Epithelial cell of alveolus of lung (primary cell): ENCODE measurements at places on chromosomes 6 and 20. TPM values are rescaled to one million over a fixed set of nuclear protein-coding genes. Genes with fewer than 3 reads are reported as not detected.

The MOXD1 gene
- 16.0 and 20.6 TPM in 2 replicates for total RNA-seq

The USP49 gene
- total RNA-seq = 0.65 and 2.9 TPM in 2 replicates

The EYA4 gene
- total RNA-seq = 10.3 and 44.1 TPM in 2 replicates

The CYP21A2 gene
- total RNA-seq = not detected in 2 replicates

The OPN5 gene
- not detected in 2 replicates for total RNA-seq

The ABHD16B gene
- total RNA-seq = not detected in 2 replicates

The ARFGEF2 gene
- total RNA-seq = 14.2 and 15.3 TPM in 2 replicates

The MUC22 gene
- total RNA-seq = not detected in 2 replicates

The PSMB8 gene
- total RNA-seq = 44.0 and 73.2 TPM in 2 replicates

The ARMH2 gene
- not detected in 2 replicates for total RNA-seq

The LATS1 gene
- 13.3 and 19.3 TPM in 2 replicates for total RNA-seq

The ANGPT4 gene
- total RNA-seq = not detected in 2 replicates

The TPD52L1 gene
- 0.96 and 5.2 TPM in 2 replicates for total RNA-seq

The CD40 gene
- total RNA-seq = 7.3 and 13.1 TPM in 2 replicates

The COL10A1 gene
- total RNA-seq = 0.08 and 0.13 TPM in 2 replicates

The BACH2 gene
- 0.78 and 6.8 TPM in 2 replicates for total RNA-seq
